NK-92 treated with Interleukin-12 subunit alpha and Interleukin-12 subunit beta, amount 100 ng/mL, for 24 hours (cell line): ENCODE measurements at places on chromosomes 2 and 18.

- no peak for DNase-seq
Observed at GRCh38 chr2:224173210-224173609, 134.1 kb upstream of the SERPINE2 start.

- no peak for DNase-seq
Observed at GRCh38 chr2:85312404-85312803, 15.4 kb downstream of the TGOLN2 start.

DNA sequence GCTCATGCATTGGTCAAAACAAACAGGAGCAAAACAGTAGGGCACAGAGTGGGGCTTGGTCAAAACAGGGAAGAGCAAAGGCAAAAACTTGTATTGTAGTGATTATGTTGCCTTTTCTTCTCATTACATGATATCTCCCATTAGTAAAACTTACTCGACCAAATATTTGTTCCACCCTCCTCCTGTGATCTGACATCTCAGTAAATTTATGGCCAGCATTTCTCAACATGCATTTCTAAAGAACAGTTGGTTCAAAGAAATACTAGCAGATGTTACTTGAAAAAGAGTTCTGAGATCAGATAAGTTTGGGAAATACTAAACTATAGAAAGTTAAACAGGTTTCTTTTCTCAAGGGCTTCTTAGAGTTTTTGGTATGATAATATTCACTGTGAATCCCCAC lies 423.1 kb downstream of the FIGN start:
- DNase-seq = no peak

DNA sequence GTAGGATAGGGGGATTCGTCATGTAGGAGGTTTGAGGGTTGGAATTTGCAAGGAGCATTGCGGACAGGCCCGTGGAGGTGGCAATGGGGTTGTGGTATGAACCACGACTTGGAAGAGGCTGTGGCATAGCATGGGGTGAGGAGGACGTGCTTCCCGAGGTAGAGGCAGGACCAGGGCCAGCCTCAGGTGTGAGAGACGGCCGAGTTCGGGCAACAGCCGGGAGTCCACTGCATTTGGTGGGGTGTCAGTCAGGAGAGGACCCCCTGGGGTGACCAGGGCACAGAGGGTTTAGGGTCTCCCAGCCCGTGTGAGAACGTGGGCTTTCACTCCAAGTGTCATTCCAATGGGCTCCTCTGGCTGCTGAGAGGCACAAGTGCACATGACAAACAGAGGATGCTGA lies 339.0 kb downstream of the EIPR1 start:
- DNase-seq = no peak

DNA sequence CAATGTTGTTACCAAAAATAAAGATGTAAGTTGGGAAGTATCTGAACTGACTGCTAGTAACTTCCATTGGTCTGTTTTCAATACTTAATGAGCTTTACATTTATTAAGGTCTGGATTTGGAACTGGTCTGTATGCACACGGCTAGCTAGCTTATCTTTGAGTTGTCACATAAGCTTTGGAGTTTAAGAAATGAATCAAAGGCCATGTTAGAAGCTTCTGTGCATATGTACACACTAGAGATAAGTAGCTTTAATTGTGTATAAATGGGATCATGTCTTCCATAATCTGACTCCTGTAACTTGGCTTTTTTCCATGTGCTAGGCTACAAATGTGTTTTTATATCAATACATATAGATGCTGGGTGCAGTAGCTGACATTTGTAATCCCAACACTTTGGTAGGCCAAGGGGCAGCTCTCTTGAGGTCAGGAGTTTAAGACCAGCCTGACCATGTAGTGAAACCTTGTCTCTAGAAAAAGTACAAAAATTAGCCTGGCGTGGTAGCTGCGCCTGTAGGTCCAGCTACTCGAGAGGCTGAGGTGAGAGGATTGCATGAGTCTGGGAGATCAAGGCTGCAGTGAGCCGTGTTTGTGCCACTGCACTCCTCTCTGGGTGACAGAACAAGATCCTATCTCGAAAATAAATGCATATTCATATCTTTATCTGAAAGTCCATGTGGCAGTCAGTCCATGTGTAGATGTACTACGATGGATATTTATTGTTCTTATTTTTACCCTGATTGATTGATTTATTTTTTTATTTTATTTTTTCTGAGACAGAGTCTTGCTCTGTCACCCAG lies 27.2 kb downstream of the ATIC start:
- no peak for DNase-seq

GRCh38 chr2:75162259-75162658 lies 37.1 kb downstream of the TACR1 start:
- DNase-seq = no peak

GRCh38 chr18:31741097-31741735 lies 19.5 kb downstream of the SLC25A52 start:
- peak; percentile 20 for DNase-seq

GRCh38 chr2:111705239-111705638 lies 178.8 kb downstream of the ANAPC1 start:
- no peak for DNase-seq

DNA sequence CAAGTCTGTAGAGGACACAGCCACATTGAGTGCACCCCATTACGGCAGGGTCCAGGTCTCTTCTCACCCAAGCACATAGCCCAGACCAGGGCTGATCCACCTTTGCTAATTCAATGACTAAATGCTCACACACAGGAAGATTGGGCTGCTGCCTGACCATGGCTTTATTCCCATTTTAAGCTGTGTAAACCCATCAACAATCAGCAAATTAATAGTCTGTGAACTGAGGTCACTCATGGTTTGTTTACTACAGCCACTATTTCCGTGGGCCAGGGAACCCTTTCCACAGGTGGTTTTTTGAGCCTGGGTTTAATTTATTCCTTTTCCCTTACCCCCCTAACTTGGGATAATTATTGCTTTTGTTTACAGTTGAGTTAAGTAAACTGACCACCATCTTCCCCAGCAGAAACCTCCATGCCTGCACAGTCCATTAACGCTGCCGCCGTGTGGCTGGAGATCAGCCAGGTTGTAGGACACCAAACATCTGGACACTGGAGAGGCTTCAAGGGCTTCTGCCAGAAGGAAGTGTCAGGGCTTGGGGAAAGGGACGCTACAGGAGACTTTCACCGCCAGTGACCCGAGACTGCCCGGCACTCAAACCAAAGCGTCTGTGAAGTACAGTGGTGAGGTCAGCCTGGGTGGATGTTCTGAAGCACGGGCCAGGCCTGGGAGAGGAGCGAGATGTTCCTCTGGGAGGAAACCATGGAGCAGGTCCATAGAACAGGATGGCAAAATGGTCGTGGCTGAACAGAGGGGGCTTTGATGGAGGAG lies 282.9 kb downstream of the DYSF start:
- no peak for DNase-seq

GRCh38 chr2:47293976-47294375 lies 109.0 kb upstream of the MSH2 start:
- DNase-seq = no peak

GRCh38 chr2:39492095-39492590 lies 55.1 kb upstream of the MAP4K3 start:
- DNase-seq = no peak

DNA sequence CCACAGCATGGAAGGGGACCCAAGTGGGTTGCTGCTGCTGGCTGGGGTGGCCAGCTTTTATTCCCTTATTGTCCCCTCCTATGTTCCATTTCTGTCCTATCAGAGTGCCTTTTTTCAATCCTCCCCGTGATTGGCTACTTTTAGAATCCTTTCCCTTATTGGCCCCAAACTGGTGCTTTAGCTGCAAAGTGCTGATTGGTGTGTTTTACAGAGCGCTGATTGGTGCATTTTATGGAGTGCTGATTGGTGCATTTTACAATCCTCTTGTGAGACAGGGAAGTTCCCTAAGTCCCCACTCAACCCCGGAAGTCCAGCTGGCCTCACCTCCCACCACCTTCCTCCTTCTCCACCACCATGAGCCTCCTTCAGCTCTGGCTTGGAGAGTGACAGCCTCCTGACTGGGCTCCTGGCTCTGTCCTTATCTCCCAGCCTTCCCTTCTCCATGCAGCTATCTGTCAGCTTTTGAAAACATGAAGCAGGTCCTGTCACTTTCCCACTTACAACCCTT lies 20.7 kb upstream of the PLB1 start:
- no peak for DNase-seq

DNA sequence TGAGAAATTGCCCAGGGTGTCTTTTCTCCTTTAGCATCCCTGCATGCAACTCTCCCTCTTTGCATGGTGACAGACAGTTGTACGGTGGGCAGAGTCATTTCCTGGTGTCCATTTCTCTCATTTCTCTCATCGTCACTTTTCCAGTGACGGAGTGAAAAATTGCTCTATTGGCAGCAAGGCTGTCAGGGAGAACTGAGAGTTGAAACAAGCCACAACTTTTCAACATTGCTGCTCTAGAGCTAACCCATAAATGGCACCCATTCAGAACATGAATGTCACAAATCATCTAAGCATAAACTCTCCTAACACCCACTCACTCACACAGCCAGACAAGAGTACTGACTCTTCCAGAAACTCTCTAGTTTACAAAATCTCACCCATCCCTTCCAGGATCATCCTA lies 55.7 kb downstream of the ZC3H8 start:
- DNase-seq = no peak

GRCh38 chr2:69041214-69041613 lies 28.2 kb downstream of the ANTXR1 start:
- no peak for DNase-seq

DNA sequence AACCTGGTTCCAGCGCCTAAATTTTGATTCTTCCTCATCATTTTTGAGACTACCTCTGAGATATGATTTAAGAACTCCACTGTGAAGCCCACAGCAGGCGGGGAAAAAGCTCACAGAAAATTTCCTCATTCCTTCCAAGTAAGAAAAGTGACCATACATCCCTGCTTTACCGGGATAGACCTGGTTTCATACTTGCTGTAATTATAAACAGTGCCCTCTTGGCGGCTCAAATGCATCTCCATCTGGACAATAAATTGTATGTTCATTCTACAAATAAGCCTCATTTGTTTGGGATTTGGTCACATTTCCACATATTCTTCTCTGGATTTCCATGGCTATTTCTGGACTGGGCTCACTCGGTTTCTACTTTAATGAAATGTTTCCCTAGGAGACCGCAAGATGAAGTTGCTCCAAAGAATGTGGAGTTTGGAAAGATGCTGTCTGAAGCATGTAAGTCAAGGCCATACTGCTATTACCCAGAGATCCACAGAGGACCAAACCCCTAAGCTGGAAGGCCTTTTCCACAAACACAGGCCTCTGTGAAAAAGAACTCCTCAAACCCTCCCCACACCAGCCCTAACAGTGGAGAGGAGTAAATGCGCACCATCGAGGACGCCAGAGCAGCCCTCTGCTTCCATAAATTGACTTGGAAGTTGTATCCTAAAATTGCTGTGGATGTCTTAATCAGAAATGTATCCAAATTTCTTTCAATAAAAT lies 13.9 kb downstream of the STAT1 start:
- no peak for DNase-seq

- no peak for DNase-seq
Observed at GRCh38 chr2:67997528-67997900, 65.3 kb downstream of the C1D start.

- DNase-seq = no peak
Observed at GRCh38 chr2:225756198-225756597, 356.7 kb downstream of the NYAP2 start.

DNA sequence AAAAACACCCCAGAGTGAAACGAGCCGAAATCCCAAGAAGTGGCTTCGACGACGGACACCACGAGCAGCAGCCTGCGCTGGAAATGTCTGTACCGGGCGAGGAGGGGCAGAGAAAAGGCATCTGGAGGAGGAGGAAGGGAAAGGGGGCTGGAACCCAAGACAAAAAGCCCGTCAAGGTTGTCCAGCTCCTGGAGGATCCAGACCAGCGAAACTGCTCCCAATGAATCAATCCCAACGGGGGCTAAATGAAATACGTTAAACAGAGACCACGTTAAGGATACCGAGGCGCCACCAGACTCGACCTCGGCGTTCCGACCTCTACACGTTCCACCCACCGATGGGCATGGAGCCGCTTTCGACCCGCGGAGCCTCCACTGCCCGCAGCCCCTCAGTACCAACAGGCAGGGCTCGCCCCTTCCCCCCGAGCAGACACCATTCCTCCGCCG lies 400 bp downstream of the CCDC88A start:
- no peak for DNase-seq

GRCh38 chr2:230759481-230760167 lies 47.0 kb downstream of the CAB39 start:
- DNase-seq = no peak

GRCh38 chr2:167264380-167264779 lies 376.1 kb downstream of the XIRP2 start:
- DNase-seq = no peak

DNA sequence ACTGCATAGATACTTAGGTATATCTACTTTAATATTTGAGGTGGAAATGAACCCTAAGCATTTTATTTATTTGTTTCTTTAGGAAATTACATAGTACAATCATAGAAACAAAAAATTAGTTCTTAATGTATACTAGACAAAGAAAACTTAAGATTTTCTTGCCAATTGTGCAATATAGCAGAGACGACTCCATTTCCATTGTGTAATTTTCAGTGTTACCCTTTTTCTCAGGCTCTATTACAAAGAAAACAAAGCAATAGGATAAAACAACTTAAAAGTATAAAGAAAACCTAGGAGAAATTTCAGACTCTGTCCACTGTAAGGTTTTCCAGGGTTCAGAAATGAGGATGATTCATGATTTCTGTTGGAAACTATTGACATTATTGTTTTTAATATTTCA lies 89.0 kb upstream of the SERTAD2 start:
- DNase-seq = no peak

DNA sequence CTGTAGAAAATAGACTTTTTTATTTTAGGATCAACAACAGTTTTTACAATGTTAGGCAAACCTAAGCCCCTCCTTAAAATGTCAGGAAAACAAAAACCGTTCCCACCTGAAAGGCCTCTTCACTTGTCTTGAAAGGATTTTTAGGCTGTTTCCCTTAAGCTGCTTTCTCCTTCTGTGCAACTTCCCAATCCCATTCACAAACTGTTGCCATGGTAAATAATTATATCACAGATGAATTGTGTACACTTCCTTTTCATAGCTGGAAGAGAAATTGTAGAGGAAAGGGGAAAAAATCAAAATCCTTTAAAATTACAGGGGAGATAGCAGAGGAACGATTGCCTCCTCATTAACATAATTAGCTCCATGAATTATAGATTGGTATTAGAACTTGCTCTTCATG lies 1488.0 kb upstream of the CELF4 start:
- DNase-seq = no peak

DNA sequence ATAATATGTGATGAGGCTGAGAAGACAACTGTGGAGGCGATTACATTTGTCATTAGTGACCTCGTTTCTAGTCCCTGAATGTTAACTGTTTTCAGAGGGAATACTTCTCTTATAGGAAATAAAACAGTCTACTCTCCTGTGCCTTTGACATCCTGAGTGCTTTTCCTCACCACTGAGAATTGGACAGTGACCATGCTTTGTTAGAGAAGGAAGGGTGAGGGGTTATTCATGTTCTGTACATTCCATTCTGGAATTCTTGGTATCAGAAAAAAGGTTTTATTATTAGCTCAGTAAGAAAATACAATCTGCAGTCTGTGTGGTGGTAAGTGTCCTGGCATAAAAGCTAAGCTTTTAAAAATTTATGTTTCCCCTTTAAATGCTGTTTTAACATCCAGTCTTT lies 58.8 kb downstream of the PARD3B start:
- no peak for DNase-seq

- no peak for DNase-seq
Observed at GRCh38 chr2:240604939-240605716, 18.6 kb downstream of the CAPN10 start.
